ENCODE measurements at places on chromosomes 12 and 14.

- DNase-seq: no peak
These were observed 22.0 kb upstream of the SNRPF start for GRCh38 chr12:95836630-95837239.

DNA sequence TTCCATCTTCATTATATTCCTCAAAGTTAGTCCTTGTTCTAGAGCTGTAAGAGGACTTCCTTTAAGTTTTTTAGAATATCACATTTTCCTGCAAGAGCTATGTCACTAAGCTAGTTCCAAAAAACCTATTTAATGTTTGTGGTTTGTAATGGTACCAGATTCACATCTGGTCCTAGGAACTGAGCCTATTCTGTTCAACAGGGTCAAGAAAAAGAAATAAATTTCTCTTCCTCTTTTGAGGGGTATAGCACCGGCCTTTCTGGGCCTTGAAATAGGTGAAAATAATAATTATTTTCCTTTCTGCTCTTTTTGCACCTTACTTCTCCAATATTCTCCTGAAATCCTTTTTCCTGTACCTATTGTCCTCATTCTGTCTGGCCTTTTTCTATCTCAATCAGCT, 3.6 kb upstream of the STXBP6 start:
- no peak for DNase-seq

- DNase-seq: no peak
These were observed 119.6 kb upstream of the PTPRB start for GRCh38 chr12:70756791-70757190.

DNA sequence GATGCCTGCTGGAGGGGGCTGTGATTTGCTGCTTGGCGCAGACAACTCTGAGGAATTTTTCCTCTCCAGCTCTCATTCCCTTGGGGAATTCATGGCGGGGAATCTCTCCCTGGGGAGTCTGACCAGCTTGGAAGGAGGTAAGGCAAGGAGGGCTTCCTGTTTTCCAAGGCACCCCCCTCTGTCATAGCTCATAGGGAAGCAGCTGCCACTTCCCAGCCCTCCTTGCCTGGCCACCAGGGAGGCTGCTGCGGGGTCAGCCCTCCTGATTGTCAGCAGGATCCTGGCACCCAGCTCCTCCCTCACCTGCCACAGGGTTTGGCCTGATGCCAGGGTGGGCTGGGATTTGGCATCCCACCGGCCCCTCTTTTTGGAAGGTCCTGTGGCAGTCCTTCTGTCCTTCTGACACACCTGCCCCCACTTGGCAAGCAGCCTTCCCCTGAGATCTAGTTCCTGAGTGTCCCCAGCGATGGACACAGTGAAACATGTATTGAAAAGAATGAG, 74.9 kb downstream of the TSPAN9 start:
- no peak for DNase-seq

- DNase-seq: no peak
These were observed 16.4 kb downstream of the IPO8 start for GRCh38 chr12:30679241-30679640.

DNA sequence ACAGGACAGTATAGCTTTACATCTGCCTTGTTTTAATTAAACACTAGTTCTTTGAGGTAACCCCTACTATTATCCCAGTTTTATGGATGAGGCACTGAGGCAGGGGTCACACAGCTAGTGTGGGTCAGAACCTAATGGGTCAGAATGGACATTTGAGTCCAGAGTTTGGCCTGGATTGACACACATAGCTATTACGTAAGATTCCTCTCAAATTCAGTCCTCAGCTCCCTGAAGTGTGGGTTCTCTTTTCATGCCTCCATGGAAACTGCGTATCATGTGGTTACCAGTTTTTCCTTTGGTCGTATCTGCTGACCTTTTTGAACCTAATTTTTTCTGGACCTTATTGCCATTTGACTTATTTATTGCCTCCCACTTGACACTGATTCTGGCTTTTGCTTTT, 40.4 kb downstream of the PSEN1 start:
- no peak for DNase-seq

DNA sequence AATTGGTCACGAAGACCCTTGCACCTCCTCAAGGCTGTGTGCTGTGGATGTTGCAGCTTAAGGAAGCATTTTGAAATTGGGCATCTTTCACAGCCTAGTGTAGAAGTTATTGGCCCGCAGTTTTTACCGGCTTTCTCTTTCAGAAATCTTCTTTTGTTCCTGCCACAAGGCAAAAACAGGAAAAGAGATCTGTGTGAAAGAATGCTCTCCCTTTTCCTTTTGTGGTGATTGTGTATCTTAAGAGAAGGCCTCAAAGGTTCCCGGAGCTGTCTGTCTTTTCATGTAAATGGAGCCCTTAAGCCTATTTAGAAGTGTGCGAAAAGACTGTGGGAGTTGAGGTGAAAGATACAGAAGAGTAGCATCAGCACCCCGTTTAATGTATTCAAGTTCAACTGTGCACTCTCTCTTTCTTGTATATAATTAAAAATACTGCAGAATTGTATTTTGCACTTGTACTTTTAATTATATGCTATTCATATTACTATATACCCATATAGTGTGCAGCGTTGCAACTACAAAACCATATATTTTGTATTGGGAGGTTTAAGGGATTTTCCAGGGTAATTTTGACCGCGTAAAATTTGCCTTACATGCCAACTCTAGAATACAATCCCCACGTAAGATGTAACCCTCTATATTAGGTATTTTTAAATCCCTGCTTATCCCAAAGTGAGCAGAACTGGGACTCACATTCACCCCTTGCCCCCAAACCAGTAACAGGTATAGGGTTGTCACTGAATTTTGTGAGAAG, 441.7 kb downstream of the RAD51B start:
- DNase-seq: no peak

- DNase-seq: no peak
These were observed 19.8 kb downstream of the VASH1 start for GRCh38 chr14:76780875-76781647.

GRCh38 chr14:104215706-104216334, 77.4 kb downstream of the KIF26A start:
- DNase-seq: no peak

GRCh38 chr12:188910-189621, 24.9 kb downstream of the SLC6A12 start:
- no peak for DNase-seq

DNA sequence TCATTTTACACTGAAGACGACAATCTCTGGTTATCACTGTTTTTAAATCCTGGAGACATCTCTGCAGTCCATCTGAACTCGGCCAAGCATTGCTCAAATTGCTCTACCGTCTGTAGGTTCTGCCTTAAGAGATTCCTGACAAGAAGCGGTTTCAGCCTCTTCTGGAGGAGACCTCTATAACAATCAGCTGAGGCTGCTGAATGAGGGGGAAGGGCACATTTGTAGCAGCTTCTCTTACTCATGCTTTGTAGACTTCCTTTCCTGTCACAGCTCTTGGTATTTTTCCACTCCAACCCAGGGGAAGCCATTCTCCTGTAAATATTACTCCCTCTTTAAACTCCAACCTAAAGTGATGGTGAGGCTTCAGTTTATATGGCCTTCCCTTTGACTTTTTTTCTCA, 3.0 kb downstream of the ARG2 start:
- DNase-seq: peak; percentile 40

- no peak for DNase-seq
These were observed 7.2 kb downstream of the EFCAB11 start for GRCh38 chr14:89947344-89947743.
